ENCODE measurements at places on chromosomes 1 and 21.

DNA sequence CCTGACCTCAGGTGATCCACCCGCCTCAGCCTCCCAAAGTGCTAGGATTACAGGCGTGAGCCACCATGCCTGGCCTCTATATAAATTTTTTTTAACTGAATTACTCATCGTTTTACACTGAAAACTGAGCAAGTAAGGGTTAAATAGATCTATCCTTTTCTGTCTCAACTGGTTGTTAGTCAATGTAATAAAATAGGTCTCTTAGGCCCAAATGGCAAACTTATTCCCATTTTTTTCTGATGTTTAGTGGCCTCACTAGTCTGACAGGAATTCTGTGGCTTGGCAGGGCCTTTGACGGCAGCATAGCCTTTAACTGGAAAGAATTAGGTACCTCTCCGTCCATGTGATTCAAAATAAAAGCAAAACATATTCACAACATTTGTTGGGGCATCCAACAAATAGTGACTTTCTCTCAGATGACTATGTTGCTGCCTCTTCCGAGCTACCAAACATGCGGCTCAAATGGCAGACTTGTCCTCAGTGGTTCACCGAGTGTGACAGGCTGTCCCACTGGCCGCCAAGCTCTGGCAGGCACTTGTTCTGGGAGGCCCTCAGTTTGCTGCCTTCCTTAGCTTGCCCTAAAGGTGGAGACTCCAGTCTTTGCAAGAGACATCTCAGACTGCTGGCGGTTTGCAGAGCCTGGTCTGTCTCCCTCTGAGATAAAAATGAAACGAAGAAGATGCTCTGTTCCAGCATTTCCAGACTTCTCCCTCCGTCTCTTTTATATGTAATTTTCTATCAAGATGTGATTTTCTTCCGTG is 17.4 kb downstream of the ATP1A4 start:
- no peak for DNase-seq

GRCh38 chr1:172269084-172269483 is 151.4 kb upstream of the C1orf105 start:
- no peak for DNase-seq

DNA sequence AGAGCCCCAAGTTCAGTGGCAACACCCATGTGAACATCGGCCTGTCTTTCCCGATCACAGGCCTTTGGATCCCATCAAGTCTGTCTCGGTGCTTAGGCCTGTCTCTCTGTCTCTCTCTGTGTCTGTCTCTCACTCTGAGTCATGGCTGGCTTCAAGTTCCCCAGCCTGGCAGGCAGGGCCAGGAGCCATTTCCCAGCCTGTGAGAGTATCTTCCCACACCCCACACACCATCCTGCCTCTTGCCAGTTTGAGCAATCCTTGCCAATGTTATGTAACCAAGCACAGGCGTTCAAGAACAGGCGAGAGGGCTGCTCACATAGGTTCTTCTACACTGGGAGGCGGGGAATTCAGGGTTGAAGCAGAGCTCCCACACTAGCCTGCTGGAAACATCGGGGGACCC is 70.0 kb upstream of the TMEM51 start:
- no peak for DNase-seq

- DNase-seq = no peak
Observed at GRCh38 chr1:8711873-8712412, 105.5 kb downstream of the RERE start.

All from NCI-H2107 (cell line).